ENCODE measurements at places on chromosomes 1 and 21.

DNA sequence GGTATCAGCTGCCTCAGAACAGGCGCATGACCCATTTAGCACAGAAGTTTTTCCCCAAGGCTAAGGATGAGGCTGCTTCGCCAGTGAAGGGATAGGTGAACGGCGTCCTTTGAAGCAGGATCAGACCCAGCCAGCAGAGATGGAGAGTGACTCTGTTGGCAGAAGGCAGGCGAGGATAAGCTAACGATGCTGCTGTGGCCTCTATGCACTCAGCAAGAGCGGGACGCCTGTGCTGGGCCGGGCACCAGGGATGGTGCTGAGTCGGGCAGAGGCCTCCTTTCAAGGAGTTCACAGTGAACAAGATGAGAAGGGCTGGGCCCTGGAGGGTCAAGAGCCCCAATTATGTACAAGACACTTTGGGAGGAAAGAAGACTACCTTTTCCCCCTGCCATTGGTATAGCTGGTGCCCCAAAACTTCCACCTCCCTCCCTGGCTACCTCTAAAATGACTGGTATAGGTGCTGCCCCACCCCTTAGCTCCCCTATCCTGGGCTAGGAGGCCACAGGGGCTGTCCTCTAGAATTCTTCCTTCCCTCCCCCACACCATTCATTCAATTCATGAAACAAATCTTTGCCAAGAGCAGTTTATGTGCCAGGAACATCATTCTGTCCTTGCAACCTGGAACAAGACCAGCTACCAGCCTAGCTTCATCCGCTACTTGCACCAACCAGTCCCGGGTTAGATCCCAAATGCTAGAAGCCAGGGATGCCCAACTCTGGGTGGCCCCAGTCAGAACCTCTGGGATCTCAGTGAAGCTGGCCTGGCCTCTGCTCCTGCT, 7.5 kb downstream of the XKR8 start:
- no peak for DNase-seq

DNA sequence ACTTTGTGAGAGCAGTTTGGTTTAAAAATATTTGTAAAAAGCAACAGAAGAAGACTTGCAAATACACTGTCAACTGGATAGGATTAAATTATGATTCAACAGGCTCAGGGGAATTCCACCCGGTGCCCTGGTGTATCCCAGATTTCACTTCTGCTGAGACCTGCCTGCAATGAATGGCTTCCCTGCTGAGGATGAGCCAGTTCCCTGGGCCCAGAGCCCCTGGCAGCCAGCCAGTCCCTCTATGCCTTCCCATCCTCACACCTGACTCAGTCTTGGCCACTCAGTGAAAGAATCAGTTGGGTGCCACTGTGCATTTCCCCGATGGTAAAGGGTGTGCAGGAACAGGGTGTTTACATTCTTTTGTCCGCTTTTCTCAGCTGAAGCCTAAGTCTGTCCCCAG, 64.4 kb downstream of the KCTD3 start:
- no peak for DNase-seq

- no peak for DNase-seq
Observed at GRCh38 chr21:29557200-29557599, 258.5 kb downstream of the BACH1 start.

DNA sequence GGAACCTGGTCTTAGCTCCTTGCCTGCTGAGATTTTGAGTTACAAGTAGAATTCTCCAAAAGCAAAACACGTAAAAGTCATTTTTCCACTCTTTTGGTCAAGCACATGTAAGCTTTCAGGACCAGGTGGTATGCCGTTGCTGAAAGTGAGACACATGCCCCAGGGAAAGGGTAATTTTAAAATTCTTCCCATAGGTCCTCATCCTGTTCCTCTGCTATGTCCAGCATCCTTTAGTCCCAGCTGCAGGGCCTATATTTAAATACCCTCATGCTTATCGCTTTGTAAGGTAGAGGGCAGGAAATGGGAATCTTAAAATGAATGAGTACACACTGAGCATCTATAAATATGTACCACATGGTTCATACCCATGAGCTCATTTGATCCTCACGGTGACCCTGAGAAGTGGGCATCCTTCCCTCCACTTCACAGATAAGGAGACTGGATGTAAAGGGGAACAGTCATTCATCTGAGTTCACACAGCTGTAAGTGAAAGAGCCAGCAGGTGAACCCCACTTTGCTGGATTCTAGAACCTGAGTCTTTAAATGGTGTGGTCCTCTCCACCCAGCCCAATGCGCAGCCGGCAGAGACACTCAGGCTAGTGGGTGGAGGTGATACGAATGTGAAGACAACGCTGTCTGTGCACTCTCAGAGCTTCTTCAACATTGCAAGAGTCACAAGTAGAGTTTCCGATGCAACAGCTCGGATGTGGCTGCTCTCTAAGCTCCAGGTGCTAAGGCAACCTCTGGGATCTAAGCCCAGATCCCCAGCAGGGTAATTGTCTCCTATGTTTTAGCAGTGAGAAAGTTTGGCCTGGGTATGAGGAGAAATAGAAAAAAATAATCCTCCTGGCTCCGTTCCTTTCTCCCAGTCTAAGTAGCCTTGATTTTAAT, 163.5 kb downstream of the PLXNA2 start:
- DNase-seq = no peak

GRCh38 chr1:234699795-234700665, 90.1 kb upstream of the IRF2BP2 start:
- DNase-seq = no peak

DNA sequence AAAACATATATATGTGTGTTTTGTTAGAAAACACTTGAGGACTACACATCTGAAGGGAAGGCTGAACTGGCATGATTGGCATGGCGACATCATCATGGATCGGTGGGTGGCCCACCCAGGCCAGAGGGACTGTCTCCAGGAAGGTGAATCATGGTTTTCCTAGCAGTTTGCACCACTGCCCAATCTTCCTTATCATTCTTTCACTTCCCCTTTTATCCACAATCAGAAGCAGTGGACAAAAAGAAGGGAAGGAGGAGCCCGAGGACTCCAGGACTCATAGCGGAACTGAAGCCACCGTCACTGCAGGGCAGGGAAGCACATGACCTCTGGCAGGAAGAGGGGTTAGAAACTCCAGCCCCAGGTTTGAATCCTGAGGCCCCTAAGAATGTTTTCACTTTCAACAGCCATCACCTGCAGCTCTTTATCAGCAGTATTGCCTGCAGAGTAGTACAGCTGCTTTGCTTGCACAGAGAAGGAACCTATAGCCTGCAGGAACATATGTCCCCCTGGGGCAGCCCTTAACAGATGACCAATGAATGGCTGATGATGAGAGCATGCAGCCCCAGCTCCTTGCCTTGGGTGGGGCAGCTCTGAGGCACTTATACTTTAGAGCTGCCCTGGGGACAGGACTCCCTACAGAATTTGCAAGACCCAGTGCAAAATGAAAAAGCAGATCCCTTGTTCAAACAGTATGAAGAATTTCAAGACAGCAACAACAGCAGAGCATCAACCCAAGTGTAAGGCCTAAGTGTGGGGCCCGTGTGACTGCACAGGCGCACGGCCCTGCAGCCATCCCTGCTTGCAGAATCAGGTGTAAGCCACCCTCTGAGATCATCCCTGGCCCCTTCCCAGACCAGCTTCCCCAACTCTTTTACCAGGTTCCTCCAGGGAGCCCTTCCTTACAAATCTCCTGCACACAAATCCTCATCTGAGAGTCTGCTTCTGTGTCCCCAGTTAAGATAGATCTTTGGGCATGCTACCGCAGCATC, 241.8 kb upstream of the IRF2BP2 start:
- DNase-seq = no peak

DNA sequence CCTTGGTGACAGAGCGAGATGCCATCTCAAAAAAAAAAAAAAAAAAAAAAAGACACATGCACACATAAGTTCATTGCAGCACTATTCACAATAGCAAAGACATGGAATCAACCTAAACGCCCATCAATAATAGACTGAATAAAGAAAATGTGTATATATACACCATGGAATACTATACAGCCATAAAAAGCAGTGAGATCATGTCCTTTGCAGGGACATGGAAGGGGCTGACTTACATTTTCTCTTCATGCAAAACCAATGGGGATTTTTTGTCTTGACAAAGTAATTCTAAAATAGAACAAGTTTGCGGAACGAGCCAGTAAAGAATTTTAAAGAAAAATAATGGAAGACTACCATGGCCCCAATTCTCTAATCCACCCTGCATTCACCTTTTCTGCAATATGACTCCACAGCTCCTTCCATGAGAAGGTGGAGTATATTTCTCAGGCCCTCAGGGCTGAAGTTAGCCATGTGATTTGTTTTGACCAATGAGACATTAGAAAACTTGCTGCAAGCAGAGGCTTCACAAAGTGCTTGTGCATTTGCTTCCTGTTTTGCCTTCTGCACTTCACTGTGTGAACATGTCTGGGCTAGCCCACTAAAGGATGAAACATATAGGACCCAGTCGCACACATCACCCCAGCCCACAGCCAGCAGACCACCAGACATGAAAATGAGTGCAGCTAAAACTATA, 78.8 kb upstream of the NR5A2 start:
- no peak for DNase-seq

DNA sequence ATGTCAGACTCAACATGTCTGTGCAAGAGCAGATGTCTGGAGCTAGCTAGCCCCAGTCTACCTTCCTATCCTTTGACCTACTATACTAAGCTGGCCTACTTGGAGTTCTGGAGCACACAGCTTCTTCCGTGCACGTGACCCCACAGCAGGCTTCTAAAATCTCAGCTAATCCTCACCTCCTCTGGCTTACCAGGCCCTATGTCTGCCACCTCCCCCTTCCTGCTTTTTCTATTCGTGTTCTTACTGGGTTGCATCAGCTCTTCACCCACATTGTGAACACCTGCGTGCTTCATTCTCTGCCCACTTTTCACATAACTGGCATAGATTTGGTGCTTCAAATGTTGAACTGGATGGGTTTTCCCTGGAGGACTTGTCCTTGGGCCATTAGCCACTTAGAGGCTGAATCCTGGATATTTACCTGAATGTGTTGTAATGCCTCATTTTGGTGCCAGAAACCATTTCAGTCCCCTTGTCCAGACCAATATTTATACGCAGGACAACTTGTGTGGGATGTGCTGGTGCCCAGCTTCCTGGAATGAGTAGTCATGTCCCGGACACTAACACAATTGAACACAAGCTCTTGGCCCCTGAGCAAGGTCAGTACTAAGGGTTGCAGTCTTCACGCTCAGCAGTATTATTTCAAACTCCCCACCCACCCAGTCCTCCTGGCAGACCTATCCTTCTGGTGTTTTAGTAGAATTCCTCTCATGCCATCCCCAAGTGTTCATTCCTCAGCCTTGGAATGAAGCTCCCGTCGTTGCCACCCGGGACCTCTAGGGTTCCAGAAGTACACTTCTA, 24.0 kb downstream of the TENT5C start:
- DNase-seq = no peak

DNA sequence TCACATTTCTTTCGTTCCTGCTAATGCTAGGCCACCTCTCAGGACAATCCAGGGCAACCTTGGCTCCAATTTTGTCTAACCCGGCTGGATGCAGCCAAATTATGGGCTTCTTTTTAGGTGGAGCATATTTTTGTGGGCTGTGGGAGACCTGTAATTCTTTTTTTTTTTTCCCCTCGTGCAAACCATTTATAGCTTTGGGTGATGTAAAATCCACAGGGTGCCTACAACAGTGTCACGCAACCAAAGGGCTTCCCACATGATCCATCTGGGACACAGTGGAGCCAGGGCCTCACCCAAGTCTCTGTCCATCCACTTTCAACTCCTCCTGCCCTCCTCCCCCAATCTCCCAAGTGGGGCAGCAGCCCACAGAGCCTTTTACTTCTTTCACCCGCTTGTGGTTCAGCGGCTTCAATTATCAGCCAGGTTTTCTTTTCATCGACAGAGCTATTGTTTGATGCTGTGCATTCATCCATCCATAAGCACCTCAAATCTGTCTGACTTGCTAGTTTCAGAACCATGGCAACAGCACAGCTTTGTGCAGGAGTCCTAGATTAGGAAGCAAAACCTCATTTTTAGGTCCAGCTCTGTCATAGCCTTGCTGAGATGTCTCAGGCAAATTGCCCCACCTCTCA, 10.0 kb upstream of the OVAAL start:
- DNase-seq = no peak

- DNase-seq = no peak
Observed at GRCh38 chr21:25039461-25040380, 567.6 kb downstream of the MRPL39 start.

GRCh38 chr21:45076245-45076711, 1.9 kb downstream of the ADARB1 start:
- DNase-seq = no peak

DNA sequence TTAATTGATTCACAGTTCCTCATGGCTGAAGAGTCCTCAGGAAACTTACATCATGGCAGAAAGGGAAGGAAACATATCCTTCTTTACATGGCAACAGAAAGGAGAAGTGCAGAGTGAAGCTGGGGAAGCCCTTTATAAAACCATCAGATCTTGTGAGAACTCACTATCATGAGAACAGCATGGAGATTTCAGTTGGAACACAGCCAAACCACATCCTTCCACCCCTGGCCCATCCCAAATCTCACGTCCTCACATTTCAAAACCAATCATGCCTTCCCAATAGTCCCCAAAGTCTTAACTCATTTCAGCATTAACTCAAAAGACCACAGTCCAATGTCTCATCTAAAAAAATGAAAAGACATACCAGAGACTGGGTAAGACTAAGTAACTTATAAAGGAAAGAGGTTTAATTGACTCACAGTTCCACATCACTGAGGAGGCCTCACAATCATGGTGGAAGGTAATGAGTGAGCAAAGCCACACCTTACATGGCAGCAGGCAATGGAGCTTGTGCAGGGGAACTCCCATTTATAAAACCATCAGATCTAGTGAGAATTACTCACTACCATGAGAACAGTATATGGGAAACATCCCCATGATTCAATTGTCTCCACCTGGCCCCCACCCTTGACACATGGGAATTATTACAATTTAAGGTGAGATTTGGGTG, 105.2 kb downstream of the MRPL39 start:
- DNase-seq = peak; percentile 34

GRCh38 chr1:30363031-30363430, 360.4 kb downstream of the MATN1 start:
- no peak for DNase-seq

DNA sequence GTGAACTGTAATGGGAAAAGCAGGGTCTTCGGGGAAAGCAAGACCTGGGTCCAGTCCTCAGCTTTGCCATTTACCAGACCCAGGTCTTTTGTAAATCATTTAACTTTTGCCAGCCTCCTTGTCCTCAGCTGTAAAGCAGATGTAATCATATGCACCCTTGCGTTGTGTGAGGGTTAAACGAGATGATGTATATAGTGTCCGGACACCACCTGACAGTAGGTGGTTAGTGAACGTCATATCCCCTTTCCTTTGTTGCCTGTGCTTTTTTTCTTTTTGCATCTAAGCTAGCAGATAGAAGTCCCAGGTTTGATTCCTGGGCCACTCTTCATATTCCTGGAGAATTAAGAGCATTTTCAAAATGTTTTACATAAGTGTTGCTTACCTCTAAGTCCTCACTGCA, 28.5 kb downstream of the IL12RB2 start:
- DNase-seq = no peak

- DNase-seq = no peak
Observed at GRCh38 chr21:38861056-38861455, 55.3 kb downstream of the ETS2 start.

- DNase-seq = no peak
Observed at GRCh38 chr1:76388261-76388660, 313.7 kb downstream of the ST6GALNAC3 start.
